OCI-LY7 (cell line): ENCODE measurements at places on chromosomes 13 and 19. TPM values are rescaled to one million over a fixed set of nuclear protein-coding genes. Genes with fewer than 3 reads are reported as not detected.

- DNase-seq, result no peak
Measured at GRCh38 chr13:113080901-113081521, 24.6 kb upstream of the F7 start.

- DNase-seq, result peak; percentile 15
Measured at GRCh38 chr13:33353210-33353609, 67.7 kb upstream of the STARD13 start.

ZNF582 gene
- 0.20 TPM in 1 of 2 replicates, not detected in the other for total RNA-seq

ZNF135 gene
- total RNA-seq, result not detected in 2 replicates

- DNase-seq, result no peak
Measured at GRCh38 chr13:73467125-73467524, 408.3 kb downstream of the KLF5 start.

DNA sequence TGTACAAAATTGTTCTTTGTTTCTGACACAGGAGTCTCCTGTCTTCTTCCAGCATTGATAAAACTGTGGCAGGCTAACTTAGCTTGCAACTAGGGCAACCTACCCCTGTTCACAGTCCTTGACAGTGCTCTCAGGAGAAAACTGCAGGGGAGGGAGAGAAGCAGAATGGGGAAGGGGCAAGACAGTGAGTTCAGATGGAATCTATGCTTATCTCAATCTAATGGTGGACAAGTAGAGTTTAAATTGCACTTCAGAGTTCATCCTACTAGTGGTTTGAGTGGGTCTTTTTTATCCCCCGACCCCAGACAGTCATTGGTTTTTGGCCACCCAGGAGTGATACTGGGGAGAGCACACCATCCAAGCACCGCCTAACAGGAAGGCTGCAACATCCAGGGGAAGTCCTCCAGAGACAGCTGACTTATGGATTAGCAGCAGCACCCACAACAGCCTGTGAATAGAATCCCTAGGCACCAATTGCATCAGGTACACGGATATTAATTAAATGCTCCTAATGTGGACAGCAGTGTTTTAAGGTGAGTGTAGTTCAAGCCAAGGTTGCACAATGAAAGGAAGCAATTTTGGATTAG, 236.6 kb downstream of the NHLRC3 start:
- no peak for DNase-seq

SERP2 gene
- not detected in 2 replicates for total RNA-seq

DNA sequence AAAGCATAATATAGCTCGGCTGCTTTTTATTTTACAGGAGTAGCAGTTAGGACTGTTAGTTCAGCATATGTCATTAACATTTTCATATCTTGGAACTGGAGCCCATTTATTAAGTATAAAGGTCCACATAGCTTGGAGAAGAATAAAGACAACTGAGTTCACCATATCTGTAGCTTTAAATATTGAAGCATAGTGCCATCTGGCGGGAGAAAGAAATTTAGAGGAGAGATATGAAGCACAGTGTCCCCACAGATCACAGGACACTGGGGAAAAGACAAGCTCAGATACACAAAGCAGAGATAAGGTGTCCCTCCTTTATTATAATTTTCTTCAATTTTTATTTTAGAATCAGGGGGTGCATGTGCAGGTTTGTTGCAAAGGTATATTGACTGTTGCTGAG, 104.7 kb upstream of the FREM2 start:
- peak; percentile 41 for DNase-seq
